HCT116 (cell line): ENCODE measurements at places on chromosomes 1 and 21.
A peak's percentile ranks its signal among the peaks of the same experiment; 100 is the strongest.

- DNase-seq: no peak
These were observed 260.3 kb downstream of the FAF1 start for GRCh38 chr1:50699795-50700194.

- peak; percentile 61 for DNase-seq
These were observed 2.4 kb upstream of the CCT8 start for GRCh38 chr21:29075706-29076466.

GRCh38 chr1:181513786-181514297 is 30.5 kb downstream of the CACNA1E start:
- DNase-seq: no peak

GRCh38 chr1:89472886-89473417 is 51.7 kb upstream of the LRRC8B start:
- no peak for DNase-seq

DNA sequence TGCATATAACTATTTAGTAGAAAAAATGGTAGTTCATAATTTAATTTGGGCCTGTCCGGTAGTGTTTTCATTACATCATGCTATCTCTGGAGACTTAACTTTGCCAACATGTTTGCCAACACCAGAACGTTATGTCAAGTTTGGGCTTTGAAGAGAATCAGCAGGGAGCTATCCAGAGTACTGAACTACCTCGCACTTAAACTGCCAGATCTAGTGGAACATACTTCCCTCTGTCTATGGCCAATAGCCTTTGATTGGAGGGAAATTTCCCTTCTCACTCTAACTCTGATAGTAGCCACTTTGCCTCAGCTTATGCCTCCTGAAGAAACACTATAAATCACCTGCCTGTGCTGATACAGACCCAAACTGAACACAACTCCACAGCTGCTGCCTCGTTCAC is 10.0 kb downstream of the LRRC53 start:
- no peak for DNase-seq

GRCh38 chr1:9595156-9595967 is 6.7 kb downstream of the TMEM201 start:
- DNase-seq: no peak

DNA sequence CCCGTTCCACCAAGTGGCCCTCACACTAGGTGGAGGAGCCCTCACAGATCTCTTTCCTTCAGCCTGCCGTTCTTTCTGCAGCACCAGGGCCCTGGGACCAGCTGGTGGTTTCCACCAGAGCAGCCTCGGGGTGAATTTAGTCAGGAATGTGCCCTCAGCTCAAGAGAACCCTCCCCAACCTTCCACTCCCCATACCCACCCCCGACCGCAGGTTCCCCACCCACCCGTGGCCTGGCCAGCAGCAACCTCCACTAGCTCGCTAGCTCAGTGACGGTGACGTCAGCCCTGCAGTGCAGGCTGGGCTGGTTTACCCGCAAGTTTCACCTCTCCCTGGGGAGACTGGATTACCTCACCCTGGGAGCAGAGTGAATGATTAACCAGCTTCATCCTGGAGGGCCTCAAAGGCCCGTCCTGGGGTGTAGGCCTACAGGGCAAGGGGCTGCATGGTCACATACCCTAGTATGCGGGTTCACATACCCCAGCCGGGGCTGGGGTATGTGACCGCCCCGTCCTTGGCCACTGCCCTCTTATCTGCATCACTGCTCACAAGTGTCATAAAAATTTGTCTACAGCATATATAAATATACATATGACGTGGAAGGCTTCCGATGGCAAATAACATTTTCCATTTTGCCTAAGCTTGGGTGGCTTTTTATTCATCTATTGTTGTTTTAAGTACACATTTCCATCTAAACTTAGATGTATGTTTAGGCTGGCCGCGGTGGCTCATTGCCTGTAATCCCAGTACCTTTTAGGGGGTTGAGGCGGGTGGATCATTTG is 24.5 kb downstream of the ELF3 start:
- DNase-seq: peak; percentile 91

DNA sequence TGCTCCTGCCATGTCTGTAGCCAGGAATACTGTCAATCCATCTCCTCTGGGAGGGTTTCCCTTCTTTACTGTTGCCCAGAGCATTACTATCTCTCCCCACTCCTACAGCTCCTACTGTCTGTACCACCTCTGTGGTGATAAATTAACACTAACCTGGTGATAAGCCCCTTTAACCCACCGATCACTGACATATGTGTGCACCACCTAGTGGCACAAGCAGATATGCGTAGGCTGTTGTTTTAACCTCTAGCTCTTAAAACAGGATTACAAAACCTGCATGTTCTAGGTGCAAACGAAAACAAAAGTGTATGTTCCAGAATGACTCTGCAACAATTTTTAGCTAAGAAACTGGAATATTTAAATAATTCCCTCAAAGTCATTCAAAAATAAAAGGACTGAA is 93.9 kb upstream of the BEND5 start:
- DNase-seq: no peak

DNA sequence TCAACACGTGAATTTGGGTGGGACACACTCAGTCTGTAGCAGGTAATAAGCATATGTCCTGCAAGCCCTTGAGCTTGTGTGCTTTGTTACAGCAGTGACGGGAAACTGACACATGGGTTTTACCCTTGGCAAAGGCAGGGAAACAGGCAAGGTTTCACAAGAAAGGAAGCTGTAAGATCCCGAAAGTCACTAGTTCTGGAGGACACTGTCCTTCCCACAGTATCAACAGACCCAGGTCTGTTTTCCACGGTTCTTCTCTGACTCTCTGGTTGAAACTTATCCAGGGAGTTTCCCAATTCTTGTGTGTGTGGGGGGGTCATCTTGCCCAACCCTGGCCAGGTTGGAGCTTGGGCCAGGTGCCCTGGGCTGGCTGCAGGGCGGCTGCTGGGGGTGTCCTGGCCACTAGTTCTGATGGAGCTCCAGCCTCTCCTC is 29.3 kb upstream of the ZBTB21 start:
- DNase-seq: no peak

DNA sequence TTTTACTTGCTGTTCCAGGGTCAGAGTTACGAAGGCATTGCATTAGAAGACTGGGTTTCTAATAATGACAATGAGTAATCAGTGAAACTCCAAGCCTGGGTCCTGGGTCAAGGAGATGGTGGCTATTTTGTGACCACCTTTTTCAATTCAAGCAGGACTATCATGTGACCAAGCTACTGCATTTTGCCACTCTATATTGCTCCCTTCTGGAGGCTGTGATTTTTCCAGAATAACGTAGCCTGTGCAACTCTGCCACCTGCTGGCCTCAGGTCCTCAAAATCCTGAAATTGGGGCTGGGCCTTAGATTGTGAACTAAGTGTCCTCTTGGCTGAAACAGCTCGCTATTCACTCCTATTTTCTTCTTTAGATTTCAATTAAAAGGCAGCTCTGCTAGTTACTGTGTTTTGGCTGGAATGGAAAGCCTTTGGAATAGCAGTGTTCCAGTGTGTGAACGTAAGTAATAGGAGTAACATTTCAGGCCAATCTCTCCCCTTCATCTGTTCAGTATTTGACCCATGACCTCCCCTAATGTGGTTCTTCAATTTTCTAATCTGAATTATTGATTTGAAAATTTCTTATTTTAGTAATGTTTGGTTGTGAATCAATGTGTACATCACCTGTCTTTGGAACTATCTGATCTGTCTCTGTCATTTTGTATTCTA is 52.9 kb upstream of the CD46 start:
- DNase-seq: peak; percentile 70

DNA sequence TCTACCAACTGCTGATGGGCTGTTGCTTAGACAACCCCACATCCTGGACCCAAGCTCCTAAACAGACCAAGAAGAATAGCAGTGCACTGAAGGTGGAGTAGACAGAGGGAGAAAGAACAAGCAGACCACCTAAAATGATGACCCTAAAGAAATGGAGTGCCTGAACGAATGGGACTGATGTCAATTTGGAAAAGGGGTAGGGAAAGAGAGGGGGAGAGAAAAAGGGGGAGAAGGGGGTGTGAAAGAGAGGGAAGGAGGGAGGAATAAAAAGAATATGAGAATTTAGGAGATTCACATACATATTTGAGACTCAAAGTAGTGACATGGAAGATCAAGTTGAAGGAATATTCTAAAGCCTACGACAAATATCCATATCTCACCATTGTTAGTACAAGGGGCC is 144.4 kb upstream of the DUSP10 start:
- no peak for DNase-seq
